ENCODE measurements at places on chromosomes 1 and 21. TPM values are rescaled to one million over a fixed set of nuclear protein-coding genes. Genes with fewer than 3 reads are reported as not detected.

DNA sequence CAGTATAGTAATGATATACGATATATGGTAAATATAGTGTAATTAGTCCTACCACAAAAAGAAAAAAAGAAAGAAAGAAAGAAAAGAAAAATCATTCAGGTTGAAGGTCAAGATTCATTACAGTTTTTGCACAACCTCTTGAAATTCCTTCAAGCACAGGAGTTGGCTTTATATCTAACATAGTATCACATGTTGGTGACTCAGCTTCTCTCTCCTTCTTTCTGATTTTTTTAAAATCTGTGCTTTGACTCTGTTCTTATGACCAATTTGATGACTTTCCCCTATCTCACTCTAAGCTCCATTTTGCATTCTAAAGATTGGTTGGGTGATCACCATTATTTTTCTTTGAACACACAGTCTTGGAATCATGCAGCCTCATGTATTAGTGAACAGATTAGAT lies 148.2 kb upstream of the COL11A1 start:
- H3K4me1 ChIP-seq: no peaks in the 10 kb centered on the region
- H3K27ac ChIP-seq: no peak overlapping the region
- H3K4me3 ChIP-seq: no peak overlapping the region
- no peaks in the 10 kb centered on the region for H3K27me3 ChIP-seq

WDR64 gene
- polyA plus RNA-seq: not detected

DNA sequence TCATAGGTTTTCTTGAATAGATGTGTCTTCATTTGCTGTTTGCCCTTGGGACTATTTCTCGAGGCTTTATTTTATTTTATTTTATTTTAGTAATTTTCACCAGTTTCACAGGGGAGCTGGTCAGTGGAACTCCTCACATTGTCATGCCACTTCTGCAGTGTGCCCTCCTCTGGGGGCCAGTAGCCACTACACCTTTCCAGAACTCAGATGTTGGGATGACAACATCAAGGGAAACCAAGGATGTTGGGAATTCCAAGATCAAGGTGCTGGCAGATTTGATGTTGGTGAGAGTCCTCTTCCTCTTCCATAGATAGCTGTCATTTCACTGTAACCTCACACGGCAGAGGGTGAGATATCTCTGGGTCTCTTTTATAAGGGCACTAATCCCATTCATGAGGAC lies 35.5 kb downstream of the SLC26A9 start:
- H3K36me3 ChIP-seq: no peaks in the 10 kb centered on the region
- H3K27me3 ChIP-seq: peaks cover 2% of the 10 kb centered on the region
- no peak overlapping the region for H3K27ac ChIP-seq
- H3K4me3 ChIP-seq: no peak overlapping the region
- no peaks in the 10 kb centered on the region for H3K4me1 ChIP-seq
- no peak for DNase-seq

DNA sequence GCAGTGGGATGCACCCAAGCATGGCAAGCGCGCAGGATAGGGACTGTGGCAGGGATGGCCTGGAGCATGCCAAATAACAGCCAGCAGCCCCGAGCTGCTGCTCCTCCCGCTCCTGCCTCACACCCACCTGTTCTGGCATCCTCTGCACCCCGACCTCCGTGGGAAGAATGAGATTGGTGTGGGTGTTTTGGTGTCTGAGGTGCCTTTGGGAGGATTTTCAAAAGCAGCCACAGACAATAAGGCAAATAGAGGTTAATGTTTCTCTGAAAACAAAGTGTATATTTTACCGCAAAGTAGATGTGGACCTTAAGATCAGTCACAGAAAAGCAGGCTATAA lies 35.5 kb downstream of the IGFN1 start:
- no peak overlapping the region for H3K4me3 ChIP-seq
- H3K27me3 ChIP-seq: no peaks in the 10 kb centered on the region
- DNase-seq: no peak
- H3K27ac ChIP-seq: no peak overlapping the region
- no peaks in the 10 kb centered on the region for H3K36me3 ChIP-seq

DNA sequence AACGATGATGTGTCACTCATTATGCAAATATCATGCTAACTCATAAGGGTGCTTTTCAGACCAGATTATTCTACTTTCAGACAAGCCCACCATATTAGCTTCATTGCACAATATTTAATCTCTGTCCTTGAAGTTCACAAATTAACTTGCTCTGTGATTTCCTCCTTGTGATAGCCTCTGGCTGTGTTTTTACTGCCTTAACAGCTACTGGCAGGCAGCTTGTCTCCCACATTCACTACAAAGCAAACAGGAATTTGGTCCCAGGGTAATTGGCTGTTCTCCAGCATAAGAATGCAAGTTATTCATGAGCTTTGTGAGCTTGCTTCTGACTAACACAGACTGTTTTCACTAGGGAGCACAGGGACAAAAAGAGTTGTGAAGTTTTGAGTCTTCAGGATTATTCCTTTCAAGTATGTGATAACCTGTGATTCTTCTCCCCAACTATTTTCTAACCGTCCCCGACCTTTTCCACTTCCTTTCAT lies 87.9 kb upstream of the HMCN1 start:
- H3K4me3 ChIP-seq: no peak overlapping the region
- H3K36me3 ChIP-seq: no peaks in the 10 kb centered on the region
- H3K4me1 ChIP-seq: no peaks in the 10 kb centered on the region
- peak; percentile 93 for DNase-seq

- DNase-seq: no peak
- H3K27ac ChIP-seq: no peak overlapping the region
- H3K4me1 ChIP-seq: peaks cover 9% of the 10 kb centered on the region
- peaks cover 55% of the 10 kb centered on the region for H3K36me3 ChIP-seq
- H3K4me3 ChIP-seq: no peak overlapping the region
Observed at GRCh38 chr1:9306006-9306405, 13.3 kb downstream of the SPSB1 start.

- H3K27ac ChIP-seq: no peak overlapping the region
- peaks cover 54% of the 10 kb centered on the region for H3K4me1 ChIP-seq
- DNase-seq: no peak
Observed at GRCh38 chr1:206705191-206705590, 20.5 kb downstream of the MAPKAPK2 start.

DNA sequence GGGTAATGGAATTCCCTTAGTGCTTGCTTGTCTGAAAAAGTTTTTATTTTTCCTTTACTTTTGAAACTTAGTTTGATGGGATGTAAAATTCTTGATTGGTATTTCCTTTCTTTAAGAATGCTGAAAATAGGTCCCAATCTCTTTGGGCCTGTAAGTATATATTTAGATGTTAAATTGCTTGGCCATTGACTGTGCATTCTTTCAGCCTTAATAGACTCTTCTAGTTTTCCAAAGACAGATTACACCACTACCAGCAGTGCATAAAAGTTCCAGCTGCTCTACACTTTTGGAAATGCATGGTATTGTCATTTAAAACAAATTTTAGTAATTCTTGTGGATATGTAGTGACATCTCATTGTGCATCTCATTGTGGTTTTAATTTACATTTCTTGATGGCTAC lies 464.8 kb upstream of the USP24 start:
- H3K36me3 ChIP-seq: no peaks in the 10 kb centered on the region
- DNase-seq: no peak
- no peak overlapping the region for H3K27ac ChIP-seq
- no peaks in the 10 kb centered on the region for H3K27me3 ChIP-seq

CLDN14 gene
- polyA plus RNA-seq: not detected

DNA sequence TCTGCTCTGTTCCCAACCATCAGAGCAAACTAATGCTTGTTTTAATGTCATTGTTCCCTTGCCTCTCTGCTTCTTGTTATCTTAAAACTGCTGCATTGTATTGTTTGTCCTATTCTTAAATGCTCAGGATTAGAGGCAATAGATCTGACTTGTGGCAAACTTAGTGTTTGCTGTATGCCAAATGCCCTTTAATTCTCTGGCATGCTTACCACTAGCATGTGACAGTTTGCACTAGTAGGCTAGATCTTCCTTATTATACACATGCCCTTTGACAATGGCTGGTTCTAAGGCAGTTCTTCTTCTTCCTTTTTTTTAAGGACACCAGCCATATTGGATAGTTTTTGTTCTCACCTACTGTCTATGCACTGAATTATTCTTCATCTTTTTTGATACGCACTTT lies 30.1 kb downstream of the PALMD start:
- no peaks in the 10 kb centered on the region for H3K4me1 ChIP-seq
- no peak overlapping the region for H3K27ac ChIP-seq

LRRC71 gene
- not detected for polyA plus RNA-seq

LRRN2 gene
- 3.1 TPM for polyA plus RNA-seq

DNA sequence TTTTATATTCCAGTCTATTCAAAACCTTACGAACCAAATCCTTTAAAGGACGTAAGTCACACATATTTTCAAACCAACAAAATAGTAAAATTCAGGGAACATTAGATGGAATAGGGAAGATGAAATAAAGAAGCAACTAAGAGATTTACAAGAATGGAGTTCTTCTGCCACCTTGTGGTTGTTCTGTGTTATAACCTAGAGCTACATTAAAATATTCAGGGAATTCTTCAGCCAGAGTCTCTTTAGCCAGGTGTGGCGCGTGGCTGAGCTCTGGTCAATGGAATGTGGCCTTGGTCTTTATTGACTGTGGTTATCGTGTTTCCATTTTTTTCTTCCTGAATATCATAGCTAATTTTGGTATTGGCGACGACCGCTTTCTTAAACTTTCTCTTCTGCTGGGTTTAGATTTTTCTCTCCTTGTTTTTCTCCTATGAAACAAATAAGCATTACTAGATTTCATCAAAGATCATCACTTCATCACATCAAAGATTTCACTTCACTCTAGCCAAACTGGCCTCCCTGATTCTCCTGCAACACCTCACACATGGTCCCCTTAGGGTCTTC lies 221.3 kb downstream of the MRPL39 start:
- DNase-seq: peak; percentile 50
- H3K4me3 ChIP-seq: no peak overlapping the region
- H3K27ac ChIP-seq: no peak overlapping the region
- H3K4me1 ChIP-seq: no peaks in the 10 kb centered on the region

CNR2 gene
- polyA plus RNA-seq: 0.15 TPM

DNA sequence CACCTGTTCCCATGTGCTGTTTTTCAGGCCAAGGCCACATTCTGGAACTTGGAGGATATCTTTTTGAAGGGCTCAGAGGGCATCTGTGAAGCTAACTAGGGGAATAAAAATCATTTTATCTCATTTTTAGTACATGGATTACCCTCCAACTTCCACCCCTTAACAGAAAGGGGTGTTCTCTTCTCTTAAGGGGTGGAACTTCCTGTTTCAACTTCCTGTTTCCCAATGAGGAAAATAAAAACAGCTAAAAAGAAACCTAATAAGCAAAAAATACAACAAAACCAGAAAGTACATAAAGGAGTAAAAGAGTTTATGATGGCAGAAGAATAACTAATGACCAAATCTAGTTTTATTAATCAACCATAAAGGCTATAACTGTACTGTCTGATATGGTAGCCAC lies 24.8 kb upstream of the SLC22A15 start:
- H3K27ac ChIP-seq: no peak overlapping the region
- no peak for DNase-seq
- H3K27me3 ChIP-seq: peaks cover 4% of the 10 kb centered on the region
